ENCODE measurements at places on chromosomes 5 and 9.
A peak's percentile ranks its signal among the peaks of the same experiment; 100 is the strongest.

DNA sequence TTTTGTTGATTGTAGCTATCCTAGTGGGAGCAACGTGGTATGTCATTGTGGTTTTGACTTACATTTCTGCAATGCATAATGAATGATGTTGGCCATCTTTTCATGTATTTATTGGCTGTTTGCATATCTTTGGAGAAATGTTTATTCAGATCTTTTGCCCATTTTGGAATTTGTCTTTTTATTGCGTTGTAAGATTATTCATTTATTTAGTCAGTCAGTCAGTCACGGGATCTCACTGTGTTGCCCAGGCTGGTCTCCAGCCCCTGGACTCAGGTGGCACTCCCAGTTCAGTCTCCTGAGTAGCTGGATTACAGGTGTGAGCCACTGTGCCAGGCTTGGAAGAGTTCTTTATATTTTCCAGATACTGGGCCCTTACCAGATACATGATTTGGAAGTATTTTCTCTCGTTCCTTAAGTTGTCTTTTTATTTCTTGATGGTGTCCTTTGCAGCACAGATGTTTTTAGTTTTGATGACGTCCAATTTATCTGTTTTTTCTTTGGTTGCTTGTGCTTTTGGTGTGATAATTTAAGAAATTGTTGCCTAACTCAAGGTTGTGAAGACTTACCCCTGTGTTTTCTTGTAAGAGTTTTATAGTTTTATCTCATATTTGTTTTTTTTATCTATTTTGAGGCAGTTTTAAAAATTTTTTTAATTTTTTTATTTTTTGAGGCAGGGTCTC is 67.1 kb downstream of the EHMT1 start:
- DNase-seq, result no peak

- DNase-seq, result no peak
Measured at GRCh38 chr5:158485604-158486081, 614.1 kb downstream of the EBF1 start.

GRCh38 chr9:98132806-98133631 is 14.0 kb upstream of the TRIM14 start:
- DNase-seq, result peak; percentile 36

GRCh38 chr5:41973087-41973486 is 48.0 kb downstream of the FBXO4 start:
- DNase-seq, result no peak

DNA sequence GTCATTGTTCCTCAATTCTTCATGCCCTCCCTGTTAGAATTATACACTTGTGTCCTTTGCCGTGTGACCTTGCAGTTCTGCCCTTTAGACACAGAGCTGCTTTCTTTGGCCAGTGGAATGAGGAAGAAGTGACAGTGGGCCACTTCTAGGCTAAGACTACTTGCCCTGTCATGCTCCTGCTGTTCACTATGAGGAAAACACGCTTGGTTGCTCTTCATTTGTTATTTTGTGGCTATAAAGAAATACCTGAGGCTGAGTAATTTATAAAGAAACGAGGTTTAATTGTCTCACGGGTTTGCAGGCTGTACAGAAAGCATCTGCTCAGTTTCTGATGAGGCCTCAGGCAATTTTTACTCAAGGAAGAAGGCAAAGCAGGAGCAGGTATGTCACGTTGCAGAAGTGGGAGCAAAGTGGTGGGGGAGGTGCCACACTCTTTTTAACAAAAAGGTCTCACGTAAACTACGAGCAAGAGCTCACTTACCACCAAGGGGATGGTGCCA is 279.1 kb upstream of the DMAC1 start:
- DNase-seq, result no peak

DNA sequence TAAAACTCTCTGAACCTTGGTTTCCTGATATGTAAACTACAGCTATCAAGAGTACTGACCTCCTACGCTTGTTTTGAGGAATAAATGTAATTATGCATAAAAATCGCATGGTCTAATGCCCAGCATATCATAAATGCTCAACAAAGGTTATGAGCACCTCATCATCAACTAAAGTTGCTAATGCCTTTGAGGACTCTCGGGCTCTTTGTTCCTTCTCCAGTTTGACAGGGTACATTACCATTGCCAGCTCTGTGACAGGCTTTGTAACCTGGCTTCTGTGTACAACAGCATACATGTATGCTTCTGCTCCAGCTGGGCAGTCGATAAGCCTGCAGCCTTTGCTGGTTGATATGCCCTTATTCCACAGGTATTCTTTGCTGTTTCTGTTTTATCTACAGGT is 95.2 kb downstream of the C9orf152 start:
- no peak for DNase-seq

DNA sequence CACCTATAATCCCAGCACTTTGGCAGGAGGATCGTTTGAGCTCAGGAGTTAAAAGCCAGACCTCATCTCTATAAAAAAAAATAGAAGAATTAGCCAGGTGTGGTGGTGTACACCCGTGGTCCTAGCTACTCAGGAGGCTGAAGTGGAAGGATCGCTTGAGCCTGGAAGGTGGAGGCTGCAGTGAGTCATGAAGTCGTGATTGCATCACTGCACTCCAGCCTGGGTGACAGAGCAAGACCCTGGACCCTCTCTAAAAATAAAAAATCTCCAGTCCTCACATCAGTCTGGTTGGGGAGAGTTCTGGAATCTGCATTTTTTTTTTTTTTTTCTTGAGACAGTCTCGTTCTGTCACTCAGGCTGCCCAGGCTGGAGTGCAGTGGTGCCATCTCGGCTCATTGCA is 9.3 kb downstream of the FPGS start:
- no peak for DNase-seq

GRCh38 chr9:126395439-126396212 is 69.0 kb downstream of the MVB12B start:
- no peak for DNase-seq

GRCh38 chr9:136282272-136282861 is 21.5 kb downstream of the CCDC187 start:
- no peak for DNase-seq

DNA sequence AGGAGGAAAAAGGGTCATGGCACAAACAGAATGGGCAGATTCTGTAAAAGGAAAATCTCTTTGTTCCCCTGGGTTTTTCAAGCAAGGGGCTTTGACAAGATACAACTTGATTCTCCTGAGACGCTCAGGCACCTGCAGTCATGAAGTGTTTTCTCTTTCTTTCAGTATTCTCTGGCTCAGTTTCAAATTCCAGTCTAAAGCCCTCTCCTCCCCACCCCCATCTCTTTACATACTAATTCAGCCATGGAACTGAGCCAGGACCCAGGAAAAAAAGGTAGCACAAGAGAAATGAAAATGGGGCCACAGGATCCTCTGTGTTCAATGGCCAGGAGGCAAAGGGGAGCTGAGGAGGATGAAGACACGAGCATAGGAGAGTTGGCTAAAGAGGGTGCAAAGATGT is 408.4 kb downstream of the SPOCK1 start:
- no peak for DNase-seq

DNA sequence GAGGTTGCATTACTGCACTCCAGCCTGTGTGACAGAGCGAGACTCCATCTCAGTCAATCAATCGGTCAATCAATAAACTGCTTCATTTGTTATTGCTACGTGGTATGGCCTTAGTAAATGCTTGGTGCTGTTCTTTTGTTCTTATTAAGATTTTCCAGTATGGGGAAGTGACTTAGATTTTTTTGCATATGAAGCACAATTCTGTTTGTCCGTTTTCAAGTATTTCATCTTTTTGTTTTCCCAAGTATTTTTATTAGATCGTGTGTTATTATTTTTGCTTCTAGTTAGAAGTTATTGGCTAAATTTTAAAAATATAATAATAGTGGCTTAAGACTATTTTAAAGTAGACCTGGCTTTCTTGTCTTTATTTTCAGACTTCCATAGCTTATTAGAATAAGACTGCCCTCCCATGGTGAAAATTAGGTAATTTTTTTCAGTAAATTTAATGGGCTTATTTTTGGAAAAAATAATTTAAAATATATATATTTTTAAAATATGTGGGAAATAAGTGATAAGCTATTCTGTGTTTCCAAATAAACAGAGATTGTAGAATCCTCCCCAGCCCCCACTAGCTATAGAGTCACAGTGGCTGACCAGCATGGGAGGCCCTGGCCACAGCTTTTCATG is 14.7 kb upstream of the OMD start:
- DNase-seq, result no peak

GRCh38 chr9:93309889-93310425 is 126.0 kb downstream of the WNK2 start:
- peak; percentile 32 for DNase-seq

DNA sequence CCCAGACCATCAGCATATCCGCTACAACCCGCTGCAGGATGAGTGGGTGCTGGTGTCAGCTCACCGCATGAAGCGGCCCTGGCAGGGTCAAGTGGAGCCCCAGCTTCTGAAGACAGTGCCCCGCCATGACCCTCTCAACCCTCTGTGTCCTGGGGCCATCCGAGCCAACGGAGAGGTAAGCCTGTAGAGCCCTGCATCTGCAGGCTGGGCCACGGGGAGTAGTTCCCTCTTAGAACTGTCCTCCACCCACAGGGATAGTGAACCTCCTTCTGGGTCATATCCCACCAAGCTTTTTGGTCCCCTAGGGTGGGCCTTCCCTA is 569 bp downstream of the GALT start:
- DNase-seq, result no peak

DNA sequence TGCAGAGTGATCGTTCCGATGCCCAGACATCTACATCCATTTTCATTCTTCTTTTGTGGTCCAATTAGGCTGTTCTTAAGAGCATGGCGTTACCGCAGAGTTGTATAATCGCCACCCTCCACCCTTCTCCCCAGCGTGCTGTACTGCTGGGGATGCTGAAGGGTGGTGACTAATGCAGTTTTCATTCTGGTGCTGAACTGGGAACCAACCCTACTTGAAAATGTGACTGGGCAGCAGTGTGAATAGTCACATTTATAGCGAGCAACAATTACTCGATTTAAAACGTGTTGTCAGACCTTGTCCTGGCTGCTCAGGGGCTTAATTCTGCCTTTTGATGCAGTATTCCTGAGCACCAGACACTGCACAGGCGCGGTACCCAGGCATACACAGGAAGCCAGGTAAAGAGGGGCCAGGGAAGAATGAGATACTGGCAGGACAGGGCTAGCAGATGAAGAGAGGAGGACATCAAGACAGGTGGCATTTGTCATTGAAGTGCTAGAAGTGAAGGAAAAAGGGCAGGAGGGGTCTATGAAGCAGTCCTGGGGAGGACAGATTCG is 719 bp upstream of the ISCA1 start:
- no peak for DNase-seq

- DNase-seq, result no peak
Measured at GRCh38 chr5:181156758-181157157, 9.4 kb downstream of the OR2V2 start.

GRCh38 chr5:143757116-143757515 is 54.8 kb upstream of the HMHB1 start:
- no peak for DNase-seq

DNA sequence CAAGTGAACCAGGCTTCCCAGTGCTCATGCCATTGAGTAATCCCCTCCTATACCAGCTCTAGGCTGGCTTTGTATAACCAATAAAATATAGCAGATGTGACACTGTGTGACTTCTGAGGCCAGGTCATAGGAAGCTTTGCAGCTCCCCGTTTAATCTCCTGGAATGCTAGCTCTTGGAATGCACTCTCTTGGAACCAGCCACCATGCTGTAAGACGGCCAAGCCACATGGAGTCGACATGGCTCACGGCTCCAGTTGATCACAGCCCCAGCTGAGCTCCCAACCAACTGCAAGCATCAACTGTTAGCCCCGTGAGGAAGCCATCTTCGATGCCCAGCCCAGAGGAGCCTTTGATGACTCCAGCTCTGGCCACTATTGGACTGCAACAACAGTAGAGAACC is 74.5 kb downstream of the SH3TC2 start:
- DNase-seq, result no peak

GRCh38 chr9:78021697-78022096 is 9.9 kb downstream of the GNAQ start:
- no peak for DNase-seq

GRCh38 chr9:136403915-136404800 is 4.2 kb upstream of the SNAPC4 start:
- peak; percentile 48 for DNase-seq

GRCh38 chr9:137759649-137760321 is 117.8 kb upstream of the CACNA1B start:
- no peak for DNase-seq

DNA sequence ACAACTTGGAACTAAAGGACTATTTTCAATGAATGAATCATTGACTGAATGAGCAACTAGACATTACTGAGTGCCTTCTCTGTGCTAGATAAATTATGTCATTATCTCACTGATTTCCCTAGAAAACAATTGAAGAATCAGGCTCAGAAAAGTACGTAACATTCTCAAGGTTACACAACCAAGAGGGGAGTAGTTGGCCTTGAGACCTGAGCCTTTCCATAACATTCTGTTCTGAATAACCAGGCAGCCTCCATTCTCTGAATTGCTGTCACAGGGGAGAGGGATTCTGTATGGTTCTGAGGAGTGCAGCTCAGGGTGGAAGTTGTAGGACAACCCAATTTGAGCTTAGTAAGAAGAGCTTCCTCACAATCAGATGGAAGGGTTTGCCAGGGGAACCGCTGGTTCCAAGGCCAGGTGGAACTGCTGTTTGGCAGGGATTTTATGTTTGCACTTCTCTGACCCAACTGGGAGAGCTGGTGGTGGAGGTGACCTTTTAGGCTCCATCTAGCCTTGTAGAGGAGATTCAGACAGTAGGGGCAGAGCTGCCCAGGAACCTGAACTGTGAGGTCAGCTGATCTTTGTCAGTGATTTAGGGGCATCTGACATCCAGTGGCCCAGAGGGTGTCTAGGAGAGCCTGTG is 16.3 kb downstream of the POLR1E start:
- DNase-seq, result no peak

DNA sequence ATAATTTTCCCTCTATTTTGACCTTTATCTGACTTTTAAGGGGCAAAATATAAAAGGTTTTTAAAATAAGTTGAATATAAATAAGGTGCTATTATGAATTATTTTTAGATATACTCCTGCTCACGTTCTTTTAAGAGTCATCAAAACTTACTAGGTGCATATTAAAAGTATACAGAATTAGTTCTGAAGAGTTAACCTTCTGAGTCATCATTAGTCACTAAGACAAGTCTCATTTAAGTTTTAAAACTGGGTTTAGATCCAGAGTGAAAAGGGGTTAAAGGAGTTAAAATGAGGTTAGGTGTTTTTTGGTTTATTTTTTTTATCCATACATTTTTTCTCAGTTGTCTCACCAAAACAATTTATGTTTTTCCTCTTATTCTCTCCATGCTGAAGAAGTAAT is 41.7 kb downstream of the SMIM15 start:
- no peak for DNase-seq

GRCh38 chr5:149401051-149401450 is 22.0 kb upstream of the IL17B start:
- DNase-seq, result no peak

- DNase-seq, result no peak
Measured at GRCh38 chr5:127685662-127686061, 17.5 kb upstream of the CCDC192 start.

- no peak for DNase-seq
Measured at GRCh38 chr9:7028591-7028990, 270.8 kb downstream of the KDM4C start.

- no peak for DNase-seq
Measured at GRCh38 chr5:14204785-14205321, 61.7 kb downstream of the TRIO start.

Data from RWPE2 (cell line).